Muscle of leg (tissue), 16 donors: ENCODE measurements at places on chromosomes 6 and 20. TPM values are rescaled to one million over a fixed set of nuclear protein-coding genes. Genes with fewer than 3 reads are reported as not detected.

GRCh38 chr20:14910126-14910525, 572.7 kb upstream of the FLRT3 start:
- H3K27ac ChIP-seq: no peak overlapping the region
- H3K36me3 ChIP-seq: no peaks in the 10 kb centered on the region
- H3K4me1 ChIP-seq: peaks cover 2% of the 10 kb centered on the region
- no peak overlapping the region for H3K4me3 ChIP-seq

DNA sequence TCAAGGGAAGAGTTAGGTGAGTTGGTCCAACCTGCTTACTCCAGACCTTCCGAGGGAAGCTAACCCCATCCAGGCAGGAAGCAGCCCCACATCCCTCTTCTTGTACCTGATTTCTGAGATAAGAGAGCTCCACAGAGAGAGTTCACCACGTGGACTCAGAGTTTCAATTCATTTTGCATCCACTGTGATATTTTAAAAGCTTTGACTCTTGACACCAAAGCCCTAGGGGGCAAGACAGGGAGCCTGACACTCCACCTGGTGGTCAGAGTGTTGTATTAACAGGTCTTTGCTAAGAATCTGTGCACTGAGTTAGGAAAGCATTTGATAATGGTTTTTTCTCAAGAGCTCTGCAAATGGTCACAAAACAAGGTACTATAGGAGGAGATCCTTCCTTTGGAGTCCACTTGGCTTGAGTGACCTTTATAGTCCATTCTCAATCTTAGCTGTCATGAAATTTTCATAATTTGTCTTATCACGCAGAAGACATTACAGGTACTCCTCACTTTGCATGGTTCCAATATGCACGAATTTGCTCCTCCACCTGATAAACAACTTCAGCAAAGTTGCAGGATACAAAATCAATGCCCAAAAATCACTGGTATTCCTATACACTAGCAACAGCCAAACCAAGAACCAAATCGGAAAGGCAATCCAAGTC, 56.2 kb upstream of the RIPOR2 start:
- H3K27ac ChIP-seq: no peak overlapping the region
- no peaks in the 10 kb centered on the region for H3K36me3 ChIP-seq
- H3K4me3 ChIP-seq: no peak overlapping the region
- peak; percentile 69 for DNase-seq

GRCh38 chr6:163533443-163533842, 118.9 kb downstream of the QKI start:
- no peak overlapping the region for H3K27ac ChIP-seq
- peaks cover 18% of the 10 kb centered on the region for H3K4me1 ChIP-seq
- H3K4me3 ChIP-seq: no peak overlapping the region
- peaks cover 5% of the 10 kb centered on the region for H3K36me3 ChIP-seq

DNA sequence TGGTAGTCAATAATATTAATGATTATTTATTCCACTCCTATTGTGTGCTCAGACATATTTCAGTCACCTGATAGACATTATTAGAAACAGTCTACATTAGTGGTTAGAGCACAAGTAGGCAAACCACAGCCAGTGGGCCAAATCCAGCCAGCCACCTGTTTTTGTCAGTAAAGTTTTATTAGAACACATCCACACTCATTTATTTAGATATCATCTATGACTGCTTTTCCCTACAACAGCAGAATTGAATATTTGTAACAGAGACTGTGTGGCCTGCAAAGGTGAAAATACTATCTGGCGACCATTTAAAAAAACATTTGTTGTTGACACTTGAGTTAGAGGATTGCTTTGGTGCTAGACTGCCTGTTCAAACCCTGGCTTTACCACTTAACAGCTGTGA, 220.0 kb upstream of the ZFP64 start:
- H3K36me3 ChIP-seq: no peaks in the 10 kb centered on the region
- H3K4me3 ChIP-seq: no peak overlapping the region
- no peaks in the 10 kb centered on the region for H3K4me1 ChIP-seq
- H3K27ac ChIP-seq: no peak overlapping the region

DNA sequence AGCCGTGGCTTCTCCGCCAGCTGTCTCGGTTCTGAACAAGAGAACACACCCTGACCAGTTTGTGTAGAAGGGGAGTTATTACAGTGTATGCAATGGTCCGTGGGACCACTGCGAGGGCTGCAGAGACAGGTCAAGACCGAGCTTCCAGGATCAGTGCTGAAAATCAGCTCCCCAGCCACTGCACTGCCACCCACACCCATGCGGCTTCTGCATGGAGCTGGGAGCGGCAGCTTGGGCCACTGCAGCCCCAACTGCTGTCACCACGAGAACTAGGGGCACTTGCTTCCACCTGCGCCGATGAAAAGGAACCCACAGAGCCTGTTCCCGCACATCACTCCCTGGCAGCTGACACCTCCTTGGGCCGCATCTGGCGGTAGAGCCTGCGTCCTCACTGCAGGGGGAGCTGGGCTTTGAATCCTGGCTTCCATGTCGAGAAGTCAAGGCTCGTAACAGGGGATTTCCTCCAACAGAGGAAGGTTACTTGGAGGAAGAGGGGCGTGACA, 56.2 kb downstream of the TMEM242 start:
- no peaks in the 10 kb centered on the region for H3K36me3 ChIP-seq
- peaks cover 30% of the 10 kb centered on the region for H3K4me1 ChIP-seq
- H3K27me3 ChIP-seq: no peaks in the 10 kb centered on the region
- DNase-seq: no peak
- H3K27ac ChIP-seq: no peak overlapping the region
- H3K4me3 ChIP-seq: no peak overlapping the region

DNA sequence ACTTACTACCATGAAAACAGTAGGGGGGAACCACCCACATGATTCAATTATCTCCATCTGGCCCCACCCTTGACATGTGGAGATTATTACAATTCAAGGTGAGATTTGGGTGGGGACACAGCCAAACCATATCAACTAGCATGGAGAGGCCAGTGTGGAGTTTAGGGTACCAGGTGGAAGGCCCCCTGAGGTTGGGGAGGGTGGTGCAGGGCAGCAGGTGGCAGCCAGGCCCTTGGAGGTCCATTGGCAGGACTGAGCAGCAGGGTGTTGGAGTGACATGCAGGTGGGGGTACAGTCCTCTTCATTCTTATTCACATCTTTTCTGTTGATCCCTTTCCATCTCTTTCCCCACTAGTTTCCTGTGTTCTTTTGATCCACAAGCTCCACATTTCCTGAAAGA, 42.9 kb downstream of the PHACTR3 start:
- H3K36me3 ChIP-seq: no peaks in the 10 kb centered on the region
- peaks cover 22% of the 10 kb centered on the region for H3K4me1 ChIP-seq
- H3K4me3 ChIP-seq: no peak overlapping the region
- H3K27me3 ChIP-seq: no peaks in the 10 kb centered on the region
- no peak for DNase-seq

DNA sequence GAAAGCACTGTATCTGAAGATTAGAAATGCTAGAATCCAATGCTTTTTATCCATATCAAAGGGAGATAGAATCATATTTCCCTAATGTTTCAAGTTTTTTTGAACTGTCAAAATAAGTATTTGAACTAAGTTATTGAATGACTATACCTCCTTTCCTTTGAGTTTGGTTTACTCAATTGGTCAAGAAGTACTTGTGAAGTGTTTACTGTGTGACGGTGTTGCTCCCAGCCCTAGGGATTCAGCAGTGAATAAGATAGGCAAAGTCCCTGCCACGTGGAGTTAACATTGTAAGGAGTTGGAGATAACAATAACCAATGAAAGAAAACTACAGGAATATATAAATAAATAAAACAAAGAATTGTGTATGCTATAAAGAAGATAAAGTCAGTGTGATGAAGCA, 535.9 kb downstream of the FRK start:
- no peaks in the 10 kb centered on the region for H3K27me3 ChIP-seq
- no peak for DNase-seq
- no peak overlapping the region for H3K27ac ChIP-seq
- H3K4me3 ChIP-seq: no peak overlapping the region
- no peaks in the 10 kb centered on the region for H3K36me3 ChIP-seq
- no peaks in the 10 kb centered on the region for H3K4me1 ChIP-seq

GRCh38 chr6:128456510-128457230, 63.7 kb downstream of the PTPRK start:
- no peak overlapping the region for H3K4me3 ChIP-seq
- H3K36me3 ChIP-seq: no peaks in the 10 kb centered on the region
- DNase-seq: peak; percentile 49
- no peaks in the 10 kb centered on the region for H3K4me1 ChIP-seq
- no peaks in the 10 kb centered on the region for H3K27me3 ChIP-seq

- H3K4me3 ChIP-seq: no peak overlapping the region
- peak; percentile 1 for DNase-seq
- H3K27ac ChIP-seq: no peak overlapping the region
- H3K4me1 ChIP-seq: no peaks in the 10 kb centered on the region
- H3K27me3 ChIP-seq: no peaks in the 10 kb centered on the region
- H3K36me3 ChIP-seq: no peaks in the 10 kb centered on the region
Measured at GRCh38 chr6:95629551-95629950, 52.2 kb downstream of the MANEA start.

- H3K27me3 ChIP-seq: peaks cover 12% of the 10 kb centered on the region
- H3K27ac ChIP-seq: no peak overlapping the region
- DNase-seq: no peak
Measured at GRCh38 chr6:36301085-36301658, 31.3 kb downstream of the PNPLA1 start.

DNA sequence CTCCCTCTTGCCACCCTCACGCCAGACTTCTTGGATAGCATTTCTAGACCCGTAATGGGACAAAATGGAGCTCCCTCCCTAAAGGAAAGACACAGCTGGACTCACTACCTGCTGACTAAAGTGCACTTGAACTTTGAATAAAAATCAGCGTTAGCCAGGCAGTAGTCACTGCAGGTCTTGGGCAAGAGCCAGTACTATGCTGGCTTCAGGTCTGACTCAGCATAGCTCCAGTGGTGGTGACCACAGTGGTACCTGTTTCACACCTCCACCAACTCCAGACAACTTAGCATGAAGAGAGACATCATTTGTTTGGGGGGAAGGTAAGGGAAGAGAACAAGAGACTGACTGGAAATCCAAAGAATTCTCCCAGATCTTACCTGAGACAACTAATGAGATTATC, 906.8 kb downstream of the GRIK2 start:
- no peak overlapping the region for H3K27ac ChIP-seq
- DNase-seq: no peak
- H3K27me3 ChIP-seq: no peaks in the 10 kb centered on the region

DNA sequence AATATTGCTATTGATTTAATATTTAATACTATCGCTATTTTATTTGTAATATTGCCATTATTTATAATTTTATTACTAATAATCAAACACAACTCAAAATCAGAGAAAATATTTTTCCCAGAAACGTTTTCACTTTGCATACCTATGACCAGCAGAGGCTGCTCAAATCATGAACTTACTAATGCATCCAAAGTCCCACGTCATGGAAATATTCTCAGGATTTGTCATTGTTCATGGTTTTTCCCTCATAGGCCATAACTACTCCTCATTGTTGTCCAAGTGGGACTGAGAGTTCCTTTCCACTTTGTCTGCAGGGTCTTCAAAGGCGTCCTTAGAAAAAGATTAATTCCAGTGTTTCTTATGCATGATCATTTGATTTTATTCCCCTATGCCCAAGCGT, 344.8 kb downstream of the THBS2 start:
- no peaks in the 10 kb centered on the region for H3K36me3 ChIP-seq
- H3K27me3 ChIP-seq: peaks cover 4% of the 10 kb centered on the region
- no peak overlapping the region for H3K4me3 ChIP-seq
- H3K27ac ChIP-seq: no peak overlapping the region
- no peaks in the 10 kb centered on the region for H3K4me1 ChIP-seq

DNA sequence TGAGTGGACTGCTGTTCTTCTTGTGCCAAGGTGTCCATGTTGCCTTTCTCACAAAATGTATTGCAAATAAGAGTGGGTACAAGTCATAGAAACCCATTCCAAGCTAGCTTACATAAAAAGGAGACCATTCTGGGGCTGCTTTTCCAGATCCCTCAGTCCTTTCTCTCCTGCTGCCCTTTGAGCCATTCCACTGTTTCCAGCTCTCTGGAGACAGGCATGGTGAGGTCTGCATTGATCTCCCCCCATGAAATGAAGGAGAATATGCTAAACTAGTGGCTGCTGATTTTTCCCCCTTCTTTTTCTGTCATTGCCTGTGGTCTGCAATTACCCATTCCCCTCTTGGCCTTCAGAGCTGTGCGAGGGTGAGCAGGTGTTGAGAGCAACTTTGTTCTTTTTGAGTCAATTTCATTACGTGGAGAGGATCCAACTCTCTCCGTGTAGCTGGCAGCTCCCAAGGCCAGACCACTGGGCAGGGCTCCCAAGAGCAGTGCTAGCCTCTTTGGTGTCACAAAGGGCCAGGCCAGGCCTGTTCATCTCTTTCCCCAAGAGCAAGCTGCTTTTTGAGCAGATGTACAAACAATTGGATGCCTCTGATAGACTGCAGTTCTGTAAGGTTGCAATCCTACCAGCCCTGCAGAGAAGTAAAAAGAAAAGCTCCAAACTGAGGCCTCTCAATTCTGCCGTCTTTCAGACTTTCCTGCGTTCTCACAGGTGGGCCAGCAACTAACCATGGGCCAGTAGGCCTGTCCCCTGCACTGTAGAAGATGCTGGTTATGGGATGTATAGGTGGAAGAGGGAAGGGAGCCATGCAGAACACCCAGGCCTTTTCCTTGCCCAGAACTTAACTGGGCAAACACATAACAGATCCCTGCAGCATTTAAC, 96.1 kb upstream of the ARMC2 start:
- no peak overlapping the region for H3K27ac ChIP-seq
- H3K27me3 ChIP-seq: no peaks in the 10 kb centered on the region
- H3K36me3 ChIP-seq: no peaks in the 10 kb centered on the region
- no peak overlapping the region for H3K4me3 ChIP-seq
- no peak for DNase-seq

DNA sequence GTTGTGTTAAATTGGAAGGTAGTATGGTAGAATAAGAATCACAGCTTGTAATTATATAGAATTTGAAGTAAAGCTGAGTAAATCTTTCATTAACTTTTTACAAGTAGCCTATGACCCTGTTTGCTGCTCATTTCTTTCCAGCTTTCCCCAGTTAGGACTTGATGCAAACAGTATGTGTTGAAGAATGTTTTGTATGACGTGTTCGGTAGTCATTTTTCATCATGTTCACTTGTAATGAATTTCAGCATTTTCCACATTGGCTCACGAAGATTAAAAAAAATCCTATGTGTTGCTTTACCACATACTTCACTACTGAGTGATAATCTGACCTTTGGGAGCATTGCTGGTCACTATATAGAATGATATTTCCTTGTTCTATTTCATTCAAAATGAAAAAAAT, 162.4 kb downstream of the CDKAL1 start:
- peak; percentile 73 for DNase-seq
- H3K4me1 ChIP-seq: no peaks in the 10 kb centered on the region
- no peak overlapping the region for H3K4me3 ChIP-seq
- no peak overlapping the region for H3K27ac ChIP-seq

DNA sequence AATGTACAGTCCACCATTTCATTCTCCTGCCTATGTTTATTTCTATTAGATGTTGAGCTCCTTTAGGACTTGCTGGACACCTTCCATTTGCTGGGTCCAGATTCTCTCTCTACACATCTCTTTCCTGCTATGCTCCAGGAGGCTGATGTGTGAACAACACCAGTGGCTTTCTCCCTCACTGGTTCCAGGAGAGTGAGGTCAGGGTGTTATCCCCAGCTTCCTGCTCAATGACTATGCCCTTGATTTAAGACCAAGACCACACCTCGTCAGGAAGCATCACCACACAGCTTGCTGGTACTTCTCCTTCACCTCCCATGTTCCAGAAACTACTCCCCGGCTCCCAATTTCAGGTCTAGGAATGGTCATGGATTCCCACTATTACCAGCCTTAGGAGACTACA, 31.3 kb upstream of the E2F3 start:
- no peaks in the 10 kb centered on the region for H3K4me1 ChIP-seq
- no peak for DNase-seq
- no peaks in the 10 kb centered on the region for H3K36me3 ChIP-seq
- no peak overlapping the region for H3K27ac ChIP-seq

ABCC10 gene
- total RNA-seq: 10.7 TPM

CPNE5 gene
- 4.9 TPM for total RNA-seq

IPCEF1 gene
- 1.4 TPM for total RNA-seq

NKX2-4 gene
- not detected for total RNA-seq

METTL24 gene
- 1.4 TPM for total RNA-seq

PHACTR1 gene
- 4.3 TPM for total RNA-seq
